ENCODE measurements at places on chromosomes 12 and 14.

GRCh38 chr12:114291389-114292060, 114.4 kb downstream of the TBX5 start:
- no peak for DNase-seq

- no peak for DNase-seq
Measured at GRCh38 chr12:58425481-58426392, 484.4 kb downstream of the ATP23 start.

- DNase-seq, result no peak
Measured at GRCh38 chr12:100274291-100274690, 7.3 kb downstream of the SCYL2 start.

DNA sequence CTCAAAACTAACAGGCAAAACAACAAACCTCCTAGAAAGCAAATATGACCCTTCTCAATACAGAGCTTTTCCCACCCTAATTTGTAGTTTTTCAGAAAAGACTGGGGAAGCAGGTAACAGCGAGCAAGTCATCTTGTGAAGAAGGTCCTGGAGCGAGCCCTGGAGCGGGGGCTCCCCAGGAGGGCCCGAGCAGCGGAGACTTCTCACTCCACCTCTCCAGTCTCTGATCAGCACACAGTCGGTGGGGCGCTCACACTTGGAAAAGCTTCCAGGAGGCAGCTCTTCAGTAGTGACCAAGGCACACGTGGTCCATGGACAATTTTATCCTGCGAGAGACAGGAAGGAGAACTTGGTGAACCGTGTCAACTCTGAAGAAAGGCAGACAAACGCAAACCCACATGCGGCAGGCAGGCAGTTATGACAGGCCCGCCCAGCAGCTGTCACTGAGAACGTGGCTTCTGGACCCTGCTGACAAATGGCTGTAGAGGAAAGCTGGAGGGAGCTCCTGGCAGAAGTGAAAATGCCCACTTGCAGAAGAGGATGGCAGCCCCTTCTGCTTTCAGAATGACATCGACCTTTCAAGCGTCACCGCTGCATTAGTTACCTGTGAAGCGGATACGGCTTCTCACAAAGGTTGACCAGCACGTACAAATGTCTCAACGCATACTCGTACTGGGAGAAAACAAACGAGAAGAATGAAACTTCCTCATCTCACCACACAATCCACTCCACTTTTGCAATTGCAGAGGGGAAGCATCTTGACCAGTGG, 44.2 kb downstream of the LGMN start:
- no peak for DNase-seq

- no peak for DNase-seq
Measured at GRCh38 chr12:82803201-82803600, 116.5 kb downstream of the TMTC2 start.

DNA sequence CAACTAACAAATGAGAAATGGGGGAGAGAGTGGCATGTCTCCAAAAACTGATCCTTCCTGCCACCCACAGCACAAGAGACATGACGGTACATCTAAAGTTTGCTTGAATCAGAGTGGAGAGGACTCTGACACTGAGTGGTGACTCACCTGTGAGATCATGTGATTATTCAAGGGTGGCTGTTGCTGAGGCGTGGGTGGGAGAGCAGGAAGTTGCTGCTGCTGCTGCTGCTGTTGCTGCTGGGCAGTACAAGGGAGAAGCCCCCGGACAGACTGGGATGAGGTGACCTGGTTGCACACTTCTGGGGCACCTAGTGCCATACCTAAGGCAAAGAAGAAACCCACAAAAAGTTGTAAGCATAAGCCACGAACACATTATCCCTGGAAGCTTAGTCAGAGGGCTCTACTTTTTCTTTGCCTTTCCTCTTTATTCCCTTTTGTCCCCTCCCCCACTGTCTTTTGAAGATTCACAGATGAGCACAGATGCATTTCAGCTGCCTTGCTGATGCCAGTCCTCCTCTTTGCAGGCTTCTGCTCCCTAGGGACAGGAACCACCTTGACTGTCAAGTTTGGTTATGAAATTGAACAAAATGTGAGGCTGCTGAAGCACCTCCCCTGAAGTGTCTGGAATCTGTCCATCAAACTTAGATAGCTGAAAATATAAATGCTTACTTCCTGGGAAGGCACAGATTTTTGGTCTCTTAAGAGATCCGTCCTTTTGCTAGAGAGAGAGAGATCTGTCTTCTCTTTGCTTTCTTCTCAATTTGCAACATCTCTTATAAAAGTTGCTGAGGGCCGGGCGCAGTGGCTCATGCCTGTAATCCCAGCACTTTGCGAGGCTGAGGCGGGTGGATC, 29.4 kb upstream of the STAC3 start:
- no peak for DNase-seq

DNA sequence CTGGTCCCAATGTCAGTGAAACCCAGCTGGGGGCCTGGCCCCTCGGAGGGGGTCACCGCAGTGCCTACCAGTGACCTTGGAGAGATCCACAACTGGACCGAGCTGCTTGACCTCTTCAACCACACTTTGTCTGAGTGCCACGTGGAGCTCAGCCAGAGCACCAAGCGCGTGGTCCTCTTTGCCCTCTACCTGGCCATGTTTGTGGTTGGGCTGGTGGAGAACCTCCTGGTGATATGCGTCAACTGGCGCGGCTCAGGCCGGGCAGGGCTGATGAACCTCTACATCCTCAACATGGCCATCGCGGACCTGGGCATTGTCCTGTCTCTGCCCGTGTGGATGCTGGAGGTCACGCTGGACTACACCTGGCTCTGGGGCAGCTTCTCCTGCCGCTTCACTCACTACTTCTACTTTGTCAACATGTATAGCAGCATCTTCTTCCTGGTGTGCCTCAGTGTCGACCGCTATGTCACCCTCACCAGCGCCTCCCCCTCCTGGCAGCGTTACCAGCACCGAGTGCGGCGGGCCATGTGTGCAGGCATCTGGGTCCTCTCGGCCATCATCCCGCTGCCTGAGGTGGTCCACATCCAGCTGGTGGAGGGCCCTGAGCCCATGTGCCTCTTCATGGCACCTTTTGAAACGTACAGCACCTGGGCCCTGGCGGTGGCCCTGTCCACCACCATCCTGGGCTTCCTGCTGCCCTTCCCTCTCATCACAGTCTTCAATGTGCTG, 11.0 kb downstream of the ZBTB39 start:
- DNase-seq, result no peak

DNA sequence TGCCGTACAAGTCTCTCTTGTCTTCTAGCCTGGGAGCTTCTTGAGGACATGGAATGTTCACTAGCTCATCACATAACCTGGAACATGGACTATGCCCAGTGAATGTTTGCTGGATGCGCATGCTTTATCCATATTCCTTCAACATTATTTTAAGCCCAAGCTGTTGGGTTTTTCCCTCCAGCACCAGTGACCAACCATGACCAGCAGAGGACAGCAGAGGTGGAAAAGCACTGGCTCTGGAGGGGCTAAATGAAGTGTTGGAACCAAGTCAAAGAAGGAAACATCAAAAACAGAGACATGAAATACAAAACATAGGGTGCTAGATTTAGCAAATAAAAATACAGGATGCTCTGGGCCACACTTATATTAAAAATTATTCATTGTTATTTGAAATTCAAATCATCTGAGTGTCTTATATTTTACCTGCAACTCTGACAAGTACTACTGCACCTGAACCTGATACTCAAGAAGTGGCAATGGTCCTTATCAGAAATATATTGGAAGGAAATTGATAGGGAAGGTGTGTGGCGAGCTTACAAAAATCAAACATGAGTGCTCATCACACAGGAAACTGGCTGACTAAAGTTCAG, 23.1 kb upstream of the HELB start:
- DNase-seq, result no peak

DNA sequence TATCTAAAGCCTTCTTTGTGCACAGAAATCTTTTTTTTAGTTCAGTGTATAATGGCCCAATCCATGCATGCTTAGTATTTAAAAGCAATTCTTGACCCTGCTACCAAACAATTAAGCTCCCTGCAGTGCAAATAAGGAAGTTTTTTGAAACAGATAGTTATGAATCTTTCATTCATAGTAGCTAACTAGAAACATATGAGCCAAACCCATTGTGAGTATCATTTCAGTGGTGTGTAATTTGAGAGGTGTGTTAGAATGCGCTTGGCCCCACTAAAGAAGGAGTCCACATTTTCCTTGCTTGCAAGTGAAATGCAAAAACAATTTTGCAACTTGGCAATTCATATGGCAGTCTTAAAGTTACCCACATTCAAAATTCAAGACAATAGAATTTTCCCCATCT, 14.4 kb downstream of the EPS8 start:
- no peak for DNase-seq

DNA sequence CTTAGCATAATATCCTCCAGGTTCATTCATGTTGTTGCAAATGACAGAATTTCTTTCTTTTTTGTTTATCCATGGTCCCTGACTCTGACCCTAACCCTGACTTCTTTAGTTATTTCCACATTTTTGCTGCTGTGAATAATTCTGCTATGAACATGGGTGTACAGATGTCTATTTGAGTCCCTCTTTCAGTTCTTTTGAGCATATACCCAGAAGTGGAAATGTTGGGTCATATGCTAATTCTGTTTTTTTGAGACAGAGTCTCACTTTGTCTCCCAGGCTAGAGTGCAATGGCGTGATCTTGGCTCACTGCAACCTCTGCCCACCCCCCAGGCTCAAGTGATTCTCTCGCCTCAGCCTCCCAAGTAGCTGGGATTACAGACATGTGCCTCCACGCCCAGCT, 33.1 kb downstream of the KNTC1 start:
- no peak for DNase-seq

GRCh38 chr12:113136990-113137511, 1.5 kb upstream of the RASAL1 start:
- DNase-seq, result no peak

- DNase-seq, result no peak
Measured at GRCh38 chr14:88481794-88482193, 73.0 kb downstream of the PTPN21 start.

DNA sequence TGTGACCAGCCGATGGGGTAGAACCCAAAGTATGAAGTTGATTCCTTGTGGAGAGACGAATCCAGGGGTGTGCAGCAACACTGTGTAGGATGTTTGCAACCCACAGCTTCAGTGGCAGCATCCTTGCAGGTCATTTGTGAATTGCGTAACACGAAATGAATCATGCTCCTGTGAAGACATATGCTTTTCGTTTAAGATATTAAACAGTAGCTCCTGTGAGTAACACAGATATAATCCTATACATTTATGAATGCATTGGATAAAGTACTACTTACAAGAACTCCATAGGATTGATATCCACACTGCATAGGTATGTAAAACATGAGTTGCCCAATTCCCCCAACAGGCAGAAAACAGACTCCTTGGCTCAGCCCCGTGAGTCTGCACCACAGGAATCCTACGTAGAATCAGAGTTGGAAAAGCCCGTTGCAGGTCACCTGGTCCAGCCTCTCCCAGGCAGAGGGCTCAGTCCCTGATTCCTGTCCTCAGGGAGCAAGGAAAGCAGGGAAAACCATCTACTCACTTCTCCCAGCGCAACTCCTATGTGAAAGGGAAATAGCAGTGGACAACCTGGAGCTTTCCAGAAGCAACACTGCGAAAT, 75.8 kb downstream of the GPATCH2L start:
- no peak for DNase-seq

GRCh38 chr14:31060253-31060875, 34.2 kb upstream of the STRN3 start:
- no peak for DNase-seq

DNA sequence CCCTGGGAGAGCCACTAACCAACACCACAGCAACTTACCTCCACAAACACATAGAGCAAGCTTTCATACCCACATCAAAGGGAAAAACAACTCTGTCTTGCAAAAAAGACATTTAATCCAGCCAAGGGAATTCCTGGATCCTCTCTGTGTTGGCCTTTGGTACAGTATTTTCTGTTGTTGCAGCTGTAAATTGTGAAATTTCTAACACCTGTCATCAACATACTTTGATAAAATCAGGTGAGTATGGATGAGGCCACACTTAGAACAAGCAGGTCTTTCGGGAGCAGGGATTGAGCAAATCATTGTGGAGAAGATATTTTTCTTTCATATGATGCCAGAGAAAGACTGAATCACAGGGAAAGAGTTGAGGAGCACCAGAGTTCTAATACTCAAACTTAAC, 89.3 kb downstream of the SPTSSA start:
- DNase-seq, result no peak

- no peak for DNase-seq
Measured at GRCh38 chr14:76772300-76773187, 11.3 kb downstream of the VASH1 start.

DNA sequence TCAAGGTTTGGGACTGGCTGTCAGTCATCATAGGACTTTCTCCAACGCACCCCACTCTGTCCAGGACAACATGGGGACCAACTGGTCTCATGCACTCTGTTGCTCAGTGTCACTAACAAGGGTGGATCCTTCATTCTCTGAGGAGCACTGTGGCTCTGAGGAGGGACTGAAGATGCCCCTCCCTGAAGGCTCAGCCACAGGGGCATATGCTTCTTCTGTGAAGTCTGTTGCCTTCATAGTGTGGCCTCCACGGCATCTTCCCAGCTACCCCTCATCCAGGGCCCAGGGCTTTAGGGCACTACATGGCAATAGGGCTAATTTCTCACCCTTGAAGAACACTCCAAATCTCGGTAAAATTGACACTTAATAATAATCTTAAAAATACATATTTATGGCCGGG, 14.3 kb upstream of the IFI27L2 start:
- DNase-seq, result no peak

GRCh38 chr12:128571906-128572810, 251.6 kb downstream of the SLC15A4 start:
- DNase-seq, result no peak

DNA sequence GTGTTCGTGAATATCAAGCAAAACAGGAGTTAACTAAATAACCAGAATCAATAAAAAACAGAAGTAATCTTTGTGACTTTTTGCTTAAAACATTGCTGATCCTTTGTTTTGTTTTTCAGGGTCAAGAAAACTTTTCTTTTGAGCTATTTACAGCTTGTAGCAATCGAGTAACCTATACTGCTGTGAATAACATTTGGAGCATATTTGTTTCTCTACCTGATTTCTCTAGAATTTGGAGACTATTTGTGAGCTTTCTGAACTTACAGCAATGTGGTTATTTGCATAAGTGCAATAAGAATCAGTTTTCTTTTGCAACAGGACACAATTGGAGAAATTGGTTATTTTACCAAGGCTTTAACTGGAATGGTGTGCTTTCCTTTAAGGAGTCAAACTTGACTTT, 7.3 kb upstream of the ETNK1 start:
- DNase-seq, result no peak

DNA sequence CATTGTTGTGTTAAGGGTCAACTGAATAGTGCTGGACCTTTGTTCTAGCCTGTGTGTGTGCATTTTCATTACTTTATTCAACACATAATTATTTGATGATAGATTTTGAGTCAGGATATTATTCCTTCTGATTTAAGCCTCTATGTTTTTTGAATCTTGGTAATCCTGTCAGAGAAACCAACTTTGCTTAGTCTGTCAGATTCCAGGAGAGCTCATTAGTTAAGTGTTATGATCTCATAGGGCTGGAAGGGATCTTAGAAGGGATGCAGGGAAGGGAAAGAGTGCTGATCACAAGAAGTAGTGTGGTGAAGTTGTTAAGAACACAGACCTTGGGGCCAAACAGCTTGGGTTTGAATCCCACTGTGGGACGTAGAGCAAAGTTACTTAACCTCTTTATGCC, 52.9 kb downstream of the SCN8A start:
- no peak for DNase-seq
